ENCODE measurements at places on chromosomes 13 and 19.

GRCh38 chr13:71412231-71412630 lies 454.8 kb downstream of the DACH1 start:
- DNase-seq = no peak

DNA sequence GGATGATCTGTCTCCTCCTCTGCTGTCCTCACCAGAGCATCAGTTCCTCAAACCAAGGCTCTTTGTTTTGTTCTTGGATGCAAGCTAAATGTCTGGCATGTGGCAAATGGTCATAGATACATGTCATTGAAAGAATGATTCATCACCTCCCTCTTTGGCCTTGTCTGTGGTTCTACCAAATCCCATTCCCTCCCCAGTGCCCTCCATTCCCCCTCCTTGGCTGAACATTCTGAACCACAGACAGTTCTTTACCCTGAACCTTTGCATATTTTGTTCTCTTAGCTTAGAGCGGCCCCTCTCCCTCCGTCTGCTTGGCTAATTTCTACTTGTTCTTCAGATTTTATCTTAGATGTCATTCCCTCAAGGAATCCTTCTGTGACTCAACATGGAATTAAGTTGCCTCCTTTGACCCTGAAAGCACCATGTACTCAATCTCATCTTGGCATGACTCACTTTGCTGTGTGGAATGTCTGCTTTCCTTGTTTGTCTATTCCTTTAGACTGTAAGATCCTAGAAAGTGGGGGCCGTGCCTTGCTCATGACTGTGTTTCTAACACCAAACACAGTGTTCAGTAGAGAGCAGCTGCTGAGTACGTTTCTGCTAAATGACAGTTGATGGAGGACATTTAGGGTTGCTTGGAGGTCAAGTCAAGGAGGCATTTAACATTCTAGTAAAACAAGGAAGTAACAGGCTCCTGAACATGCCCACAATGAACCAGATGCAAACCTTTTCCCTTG lies 8.1 kb downstream of the ALOX5AP start:
- no peak for DNase-seq

DNA sequence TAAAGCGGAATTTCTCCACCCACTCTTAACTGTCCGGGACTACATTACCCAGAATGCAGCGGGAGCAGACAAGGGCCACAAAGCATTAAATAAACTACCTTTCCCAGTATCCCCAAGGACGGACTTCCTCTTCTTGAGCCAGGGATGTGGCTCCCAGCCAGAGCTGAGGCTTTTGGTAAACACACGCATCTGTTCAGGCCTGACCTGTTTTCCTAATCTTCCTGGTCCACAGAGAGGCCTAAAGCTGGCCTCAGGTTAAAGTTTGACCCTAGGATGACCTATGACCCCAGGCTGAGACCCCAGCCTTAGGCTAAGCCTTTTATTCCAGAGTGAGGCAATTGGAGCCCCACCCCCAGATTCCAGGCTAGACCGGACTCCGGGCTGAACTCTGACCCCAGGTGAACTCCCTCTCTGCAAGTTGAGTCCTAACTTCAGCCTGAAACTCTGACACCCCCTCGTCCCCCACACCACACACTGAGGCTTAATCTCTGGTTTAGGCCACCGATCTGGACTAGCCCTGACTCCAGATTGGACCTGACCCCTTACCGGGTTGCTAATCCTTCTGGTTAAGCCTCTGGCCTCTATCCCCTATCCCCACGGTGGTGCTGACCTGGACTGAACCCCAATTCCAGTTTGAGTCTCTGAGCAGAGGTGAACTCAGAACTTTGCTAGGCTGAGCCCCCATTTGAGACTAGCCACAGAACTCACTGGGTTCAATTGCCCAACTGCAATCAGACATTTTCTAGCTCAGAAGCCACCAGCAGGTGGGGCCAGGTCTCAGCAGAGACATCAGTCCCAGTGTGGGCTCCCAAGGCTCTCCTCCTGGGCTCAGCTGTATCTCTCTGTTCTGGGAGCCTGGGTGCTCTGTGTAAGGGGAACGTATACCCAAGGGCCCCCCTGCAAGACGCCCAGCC lies 750 bp upstream of the GPR108 start:
- no peak for DNase-seq

DNA sequence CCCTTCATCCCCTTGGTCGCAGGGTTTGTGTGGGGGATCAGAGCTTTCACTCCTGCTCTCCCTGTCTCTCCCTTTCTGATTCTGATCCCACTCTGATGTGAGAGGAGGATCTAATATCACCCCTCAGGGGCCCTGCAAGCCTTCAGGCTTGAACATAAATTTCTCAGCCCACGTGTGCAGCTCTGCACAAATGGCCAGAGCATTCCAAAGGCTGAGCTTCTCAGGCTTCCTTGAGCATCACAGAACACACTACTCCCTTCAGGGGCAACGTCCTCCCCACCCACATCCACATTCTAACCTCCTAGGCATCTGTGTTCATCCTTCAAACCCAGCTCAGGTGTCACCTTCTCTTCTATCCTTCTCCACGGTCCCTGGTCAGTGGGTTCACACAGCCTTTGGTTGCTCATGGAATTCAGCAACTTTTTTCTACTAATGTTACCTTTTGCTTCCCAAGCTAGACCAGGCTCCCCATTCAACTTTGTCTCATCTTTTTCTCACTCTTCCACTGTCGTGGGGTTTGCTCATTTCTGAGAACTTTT lies 24.4 kb upstream of the DOCK9 start:
- no peak for DNase-seq

GRCh38 chr13:97307882-97308624 lies 85.9 kb downstream of the MBNL2 start:
- DNase-seq = no peak

DNA sequence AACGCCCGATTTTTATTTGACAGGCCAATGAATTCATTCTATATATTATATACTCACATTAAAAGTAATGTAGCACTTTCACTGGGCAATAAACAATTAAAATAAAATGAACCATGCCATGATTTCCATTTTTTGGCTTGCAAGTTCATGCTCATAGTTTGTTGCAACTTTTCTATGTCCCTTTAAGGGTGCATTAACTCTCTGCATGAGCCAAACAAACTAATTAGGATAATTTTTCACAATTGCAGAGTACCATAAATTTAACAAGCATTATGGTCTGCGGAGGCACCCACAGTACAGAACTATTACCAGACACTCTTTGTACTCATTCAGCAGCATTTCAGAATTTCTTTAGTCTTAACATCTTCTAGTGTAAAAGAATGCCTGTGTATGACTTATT lies 1.4 kb downstream of the LHFPL6 start:
- no peak for DNase-seq

DNA sequence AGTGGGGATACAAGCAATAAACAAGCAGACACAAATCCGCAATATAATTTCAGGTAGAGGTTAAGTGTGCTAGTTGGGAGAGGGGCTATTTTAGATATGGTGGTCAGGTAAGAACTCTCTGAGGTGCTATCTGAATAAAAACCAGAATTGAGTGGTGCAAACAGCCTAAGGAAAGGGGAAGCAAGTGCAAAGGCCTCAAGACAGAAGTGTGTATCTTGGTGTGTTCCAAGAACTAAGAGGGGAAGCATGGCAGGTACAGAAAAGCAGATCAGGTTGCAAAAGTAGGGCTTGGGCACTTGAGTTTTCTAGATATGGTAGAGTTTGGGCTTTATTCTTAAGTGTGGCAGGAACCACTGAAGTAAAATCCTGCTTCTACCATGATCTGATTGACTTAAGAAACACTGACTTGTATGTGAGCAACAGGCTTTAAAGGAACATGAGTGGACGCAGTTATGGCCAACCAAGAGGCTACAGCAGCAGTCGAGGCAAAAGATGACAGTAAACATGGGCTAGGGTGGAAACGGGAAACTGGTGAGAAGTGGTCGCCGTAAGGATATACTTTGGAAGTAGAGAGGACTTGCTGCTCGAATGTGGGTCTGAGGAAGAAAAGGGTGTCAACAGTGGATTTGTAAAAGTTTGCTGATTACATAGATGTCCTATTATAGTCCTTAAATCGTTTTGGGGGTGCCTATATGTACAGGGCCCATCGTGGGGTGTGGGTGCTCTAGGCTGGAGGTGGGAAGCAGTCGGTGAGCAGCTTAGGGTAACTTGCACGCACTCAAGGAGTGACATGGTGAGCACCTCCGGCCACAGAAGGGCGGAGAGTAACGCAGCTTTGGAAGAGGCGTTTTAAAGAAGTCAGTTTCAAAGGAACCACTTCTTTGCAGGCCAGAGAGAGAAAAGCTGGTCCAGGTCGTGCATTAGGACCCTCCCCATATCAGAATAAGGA lies 677 bp downstream of the TGDS start:
- no peak for DNase-seq

Measured in NCI-H1105 (cell line).